ENCODE measurements at places on chromosomes 7 and 10. TPM values are rescaled to one million over a fixed set of nuclear protein-coding genes. Genes with fewer than 3 reads are reported as not detected.

Gene ADCY1
- total RNA-seq, result 6.9 TPM

- no peak overlapping the region for H3K4me3 ChIP-seq
- H3K27ac ChIP-seq, result no peak overlapping the region
- no peaks in the 10 kb centered on the region for H3K27me3 ChIP-seq
- no peak for DNase-seq
Observed at GRCh38 chr7:92739091-92739490, 97.3 kb downstream of the CDK6 start.

GRCh38 chr7:54880326-54880989 lies 121.4 kb upstream of the SEC61G start:
- no peak overlapping the region for H3K27ac ChIP-seq
- no peak for DNase-seq
- peaks cover 9% of the 10 kb centered on the region for H3K4me1 ChIP-seq
- H3K27me3 ChIP-seq, result no peaks in the 10 kb centered on the region

DNA sequence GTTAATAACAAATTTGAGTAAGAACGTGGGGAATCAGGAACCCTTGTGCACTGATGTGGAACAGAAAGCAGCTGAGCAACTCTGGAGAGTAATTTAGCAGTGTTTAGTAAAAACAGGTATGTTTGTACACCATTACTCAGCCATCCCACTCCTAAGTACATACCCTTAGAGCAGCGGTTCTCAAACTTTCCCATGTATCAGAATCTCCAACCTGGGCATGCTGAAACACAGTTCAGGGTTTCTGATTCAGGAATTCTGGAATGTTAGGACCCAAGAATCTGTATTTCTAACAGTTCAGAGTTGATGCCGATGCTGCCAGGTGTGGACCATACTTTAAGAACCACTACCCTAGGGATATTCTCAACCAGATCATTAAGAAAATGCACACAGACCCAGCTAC lies 5.1 kb downstream of the SGMS1 start:
- H3K4me3 ChIP-seq, result no peak overlapping the region
- H3K4me1 ChIP-seq, result peaks cover 21% of the 10 kb centered on the region

DNA sequence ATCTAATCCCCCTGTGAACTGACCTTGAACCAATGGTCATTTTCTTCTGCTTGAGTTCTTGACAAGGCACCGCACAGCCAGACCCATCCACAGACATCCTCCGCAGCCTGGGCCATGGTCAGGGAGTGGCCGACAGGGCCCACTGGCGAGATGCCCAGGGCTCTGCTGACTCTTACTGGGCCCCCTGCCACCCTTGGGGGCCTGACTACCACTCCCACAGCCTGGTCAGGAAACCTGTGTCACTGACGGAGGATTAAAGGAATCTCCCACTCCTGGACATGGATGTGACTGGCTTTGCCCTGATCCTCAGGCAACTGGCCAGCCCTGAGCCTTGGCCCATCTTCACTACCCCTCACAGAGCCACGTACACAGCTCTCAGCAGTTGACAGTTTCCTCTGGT lies 50.4 kb upstream of the ENO4 start:
- no peak overlapping the region for H3K4me3 ChIP-seq
- no peak overlapping the region for H3K27ac ChIP-seq
- DNase-seq, result no peak

DNA sequence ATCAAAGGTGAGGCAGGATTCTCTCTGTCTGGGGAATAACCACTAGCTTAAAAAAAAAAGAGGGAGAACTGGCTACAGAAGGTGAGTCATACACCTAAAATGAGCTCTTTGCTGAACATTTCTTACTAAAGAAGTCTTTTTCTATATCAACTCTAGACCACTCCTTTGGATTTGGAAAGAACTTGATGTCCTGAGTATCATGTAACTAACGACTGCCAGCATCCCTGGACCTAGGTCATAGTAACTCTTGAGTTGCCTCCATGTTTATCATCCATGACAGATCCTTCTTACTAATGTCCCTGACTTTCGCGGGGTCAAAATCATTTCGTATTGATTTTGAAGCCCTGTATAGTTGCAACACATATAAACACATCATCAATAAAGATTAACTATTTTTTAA lies 89.1 kb downstream of the CNOT4 start:
- H3K4me1 ChIP-seq, result no peaks in the 10 kb centered on the region
- DNase-seq, result no peak
- H3K27ac ChIP-seq, result no peak overlapping the region
- no peaks in the 10 kb centered on the region for H3K27me3 ChIP-seq
- no peaks in the 10 kb centered on the region for H3K36me3 ChIP-seq

DNA sequence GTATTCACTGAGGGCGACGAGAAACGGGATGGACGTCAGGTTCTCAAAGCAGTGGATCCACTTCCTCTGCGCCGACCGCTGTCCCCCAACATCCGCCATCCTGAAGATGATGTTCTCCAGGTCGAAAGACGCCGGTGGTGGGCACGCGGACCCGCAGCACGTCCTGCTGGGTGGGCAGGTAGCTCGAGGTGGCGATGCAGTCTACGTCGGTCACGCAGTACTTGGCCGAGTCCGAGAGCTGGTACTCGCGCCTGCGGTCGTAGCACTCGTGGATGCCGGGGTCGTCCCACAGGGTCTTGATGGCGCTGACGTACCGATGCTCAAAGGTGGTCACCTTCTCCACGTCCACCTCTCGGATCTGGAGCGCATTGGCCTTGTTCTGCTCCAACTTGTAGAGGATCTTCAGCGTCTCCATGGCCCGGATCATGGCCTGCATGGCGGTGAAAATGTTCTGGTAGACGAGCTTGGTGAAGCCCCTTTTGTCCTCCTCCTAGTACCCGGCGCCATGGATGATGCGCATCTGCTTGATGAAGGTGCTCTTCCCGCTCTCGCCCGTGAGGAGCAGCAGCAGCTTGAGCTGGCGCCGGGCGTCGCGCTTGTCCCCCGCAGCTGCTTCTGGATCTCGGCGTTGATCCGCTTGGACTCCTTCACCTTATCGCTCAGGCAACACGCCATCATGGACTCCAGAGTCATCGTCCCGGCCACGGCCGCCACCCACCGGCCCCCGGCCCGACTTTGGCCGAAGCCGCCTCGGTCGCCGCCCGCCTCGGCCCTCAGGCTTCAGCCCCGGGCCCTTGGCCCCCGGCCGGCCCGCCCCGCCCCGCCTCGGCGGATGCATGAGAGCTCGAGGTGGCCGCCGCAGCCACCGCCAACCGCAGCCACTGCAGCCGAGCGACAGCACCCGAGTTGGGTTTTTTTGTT lies 122.9 kb upstream of the KCTD7 start:
- no peak overlapping the region for H3K4me3 ChIP-seq
- peaks cover 8% of the 10 kb centered on the region for H3K4me1 ChIP-seq
- no peak for DNase-seq

- no peak overlapping the region for H3K4me3 ChIP-seq
- H3K27ac ChIP-seq, result no peak overlapping the region
- no peaks in the 10 kb centered on the region for H3K36me3 ChIP-seq
- no peak for DNase-seq
- H3K27me3 ChIP-seq, result no peaks in the 10 kb centered on the region
- H3K4me1 ChIP-seq, result no peaks in the 10 kb centered on the region
Observed at GRCh38 chr7:112547916-112548315, 67.1 kb downstream of the LSMEM1 start.
